ENCODE measurements at places on chromosomes 5 and 9. TPM values are rescaled to one million over a fixed set of nuclear protein-coding genes. Genes with fewer than 3 reads are reported as not detected.

Gene IFNA21
- not detected for total RNA-seq

Gene SLC25A48
- total RNA-seq, result not detected

Gene ZNF79
- 16.4 TPM for total RNA-seq

Gene KYAT1
- 19.5 TPM for total RNA-seq

- DNase-seq, result no peak
Observed at GRCh38 chr9:99051851-99052250, 53.1 kb upstream of the TGFBR1 start.

DNA sequence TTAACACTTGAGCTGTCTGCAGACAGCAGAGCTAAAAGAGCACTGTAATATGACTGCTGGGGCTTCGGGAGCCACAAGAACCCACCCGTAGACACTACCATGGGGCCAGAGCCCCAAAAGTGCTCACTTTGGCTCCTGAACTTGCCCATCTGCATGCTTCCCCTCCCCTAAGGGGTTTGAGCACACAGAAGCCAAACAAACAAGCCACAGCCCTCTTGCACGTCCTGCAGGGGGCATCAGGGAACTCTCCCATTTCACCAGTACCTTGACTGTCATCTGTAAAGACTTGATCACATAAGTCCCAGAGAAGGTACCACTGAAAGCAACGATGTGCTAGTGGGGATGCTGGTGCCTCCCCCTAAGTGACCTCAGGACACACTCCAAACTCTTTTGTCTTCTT is 681.8 kb downstream of the SEMA5A start:
- DNase-seq, result no peak

DNA sequence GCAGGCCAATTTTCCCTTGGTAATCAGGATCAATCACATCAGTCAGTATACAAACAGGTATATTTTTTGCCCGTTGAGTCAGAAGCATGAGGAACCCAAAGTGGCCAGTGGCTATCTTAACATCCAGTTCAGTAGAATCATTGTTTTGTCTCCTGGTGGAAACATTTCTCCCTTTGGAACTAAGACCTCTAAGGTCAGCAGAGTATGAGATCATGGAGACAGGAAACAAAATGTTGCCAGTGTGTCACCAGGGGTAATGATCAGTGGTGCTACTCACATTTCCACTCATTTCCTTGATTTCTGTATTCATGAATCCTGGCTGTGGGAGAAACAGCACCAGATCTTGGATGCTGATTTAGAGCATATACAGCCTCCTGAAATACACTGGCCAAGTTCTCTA is 553.0 kb downstream of the CSNK1G3 start:
- no peak for DNase-seq
